ENCODE measurements at places on chromosomes 7 and 10. TPM values are rescaled to one million over a fixed set of nuclear protein-coding genes. Genes with fewer than 3 reads are reported as not detected.

- DNase-seq = no peak
- H3K27ac ChIP-seq = no peak within 1 kb of the TSS
- no peak within 1 kb of the TSS for H3K4me3 ChIP-seq
- H3K27me3 ChIP-seq = no peaks in the 10 kb centered on the region
- no peaks in the 10 kb centered on the region for H3K36me3 ChIP-seq
- H3K4me1 ChIP-seq = no peaks in the 10 kb centered on the region
Observed at GRCh38 chr10:121988361-121989324, at the start of gene TACC2. TSS of gene TACC2 (plus strand) at chr10:121989163. CDS start at chr10:122021982, 32,819 bp downstream.

DNA sequence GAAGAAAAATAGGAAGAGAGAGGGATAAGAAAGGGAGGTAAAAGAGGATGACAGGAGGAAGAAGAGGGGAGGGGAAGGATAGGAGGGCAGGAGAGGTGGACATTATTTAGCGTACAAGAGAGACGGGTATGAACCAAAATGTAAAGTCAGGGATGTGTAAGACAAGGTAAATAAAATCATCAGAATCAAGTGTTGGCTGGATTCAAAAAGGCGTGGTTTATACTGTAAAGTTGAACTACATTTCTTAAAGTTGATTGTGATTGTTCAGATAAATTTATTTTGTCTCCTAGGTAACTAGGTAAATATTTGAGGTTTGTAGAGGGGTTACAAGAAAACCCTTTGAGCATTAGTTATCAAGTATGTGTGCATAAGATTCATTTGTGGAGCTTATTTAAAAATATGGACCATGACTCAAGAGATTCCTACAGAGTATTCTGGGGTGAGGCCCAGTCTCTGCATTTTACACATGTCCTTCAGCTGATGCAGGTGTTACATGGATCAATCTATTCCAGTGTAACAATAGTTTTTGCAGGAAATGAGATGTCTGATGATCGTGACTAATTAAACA is 512.1 kb upstream of the MBL2 start:
- H3K4me1 ChIP-seq = no peaks in the 10 kb centered on the region
- no peak overlapping the region for H3K27ac ChIP-seq
- H3K27me3 ChIP-seq = no peaks in the 10 kb centered on the region
- H3K4me3 ChIP-seq = no peak overlapping the region

DNA sequence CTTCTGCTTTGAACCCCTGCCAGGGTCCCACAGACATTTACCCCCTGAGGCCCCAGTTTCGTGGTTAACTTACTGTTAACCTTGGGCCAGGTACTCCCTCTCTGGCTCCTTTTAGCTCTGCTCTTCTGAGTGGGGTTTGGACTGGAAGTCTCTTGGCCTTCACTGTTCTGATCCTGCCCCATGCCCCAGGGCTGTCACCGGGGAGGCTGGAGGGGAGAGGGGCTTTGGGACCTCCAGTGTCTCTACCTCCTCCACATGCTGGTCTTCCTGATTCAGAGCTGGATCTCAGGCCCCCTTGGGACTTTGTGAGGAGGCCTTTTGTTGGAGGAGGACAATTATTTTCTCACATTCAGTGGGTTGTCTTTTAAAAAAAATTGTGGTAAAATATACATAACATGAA is 12.7 kb upstream of the PALD1 start:
- peaks cover 2% of the 10 kb centered on the region for H3K4me1 ChIP-seq
- no peaks in the 10 kb centered on the region for H3K36me3 ChIP-seq
- no peak for DNase-seq
- H3K27ac ChIP-seq = no peak overlapping the region
- no peak overlapping the region for H3K4me3 ChIP-seq

GRCh38 chr7:105261689-105262088 is 127.0 kb downstream of the SRPK2 start:
- H3K4me3 ChIP-seq = no peak overlapping the region
- H3K4me1 ChIP-seq = peaks cover 3% of the 10 kb centered on the region
- no peak for DNase-seq
- no peaks in the 10 kb centered on the region for H3K36me3 ChIP-seq
- H3K27ac ChIP-seq = no peak overlapping the region

- no peaks in the 10 kb centered on the region for H3K36me3 ChIP-seq
- DNase-seq = no peak
- H3K27me3 ChIP-seq = no peaks in the 10 kb centered on the region
Observed at GRCh38 chr7:47734287-47734948, 152.5 kb upstream of the TNS3 start.

- H3K27ac ChIP-seq = peak overlapping the region; percentile 23
- DNase-seq = no peak
- H3K4me3 ChIP-seq = no peak overlapping the region
- no peaks in the 10 kb centered on the region for H3K4me1 ChIP-seq
- no peaks in the 10 kb centered on the region for H3K27me3 ChIP-seq
Observed at GRCh38 chr7:55405856-55406541, 40.9 kb downstream of the LANCL2 start.

- H3K27me3 ChIP-seq = no peaks in the 10 kb centered on the region
- no peak overlapping the region for H3K4me3 ChIP-seq
- DNase-seq = no peak
Observed at GRCh38 chr10:106082865-106083264, 1081.6 kb downstream of the SORCS1 start.

DNA sequence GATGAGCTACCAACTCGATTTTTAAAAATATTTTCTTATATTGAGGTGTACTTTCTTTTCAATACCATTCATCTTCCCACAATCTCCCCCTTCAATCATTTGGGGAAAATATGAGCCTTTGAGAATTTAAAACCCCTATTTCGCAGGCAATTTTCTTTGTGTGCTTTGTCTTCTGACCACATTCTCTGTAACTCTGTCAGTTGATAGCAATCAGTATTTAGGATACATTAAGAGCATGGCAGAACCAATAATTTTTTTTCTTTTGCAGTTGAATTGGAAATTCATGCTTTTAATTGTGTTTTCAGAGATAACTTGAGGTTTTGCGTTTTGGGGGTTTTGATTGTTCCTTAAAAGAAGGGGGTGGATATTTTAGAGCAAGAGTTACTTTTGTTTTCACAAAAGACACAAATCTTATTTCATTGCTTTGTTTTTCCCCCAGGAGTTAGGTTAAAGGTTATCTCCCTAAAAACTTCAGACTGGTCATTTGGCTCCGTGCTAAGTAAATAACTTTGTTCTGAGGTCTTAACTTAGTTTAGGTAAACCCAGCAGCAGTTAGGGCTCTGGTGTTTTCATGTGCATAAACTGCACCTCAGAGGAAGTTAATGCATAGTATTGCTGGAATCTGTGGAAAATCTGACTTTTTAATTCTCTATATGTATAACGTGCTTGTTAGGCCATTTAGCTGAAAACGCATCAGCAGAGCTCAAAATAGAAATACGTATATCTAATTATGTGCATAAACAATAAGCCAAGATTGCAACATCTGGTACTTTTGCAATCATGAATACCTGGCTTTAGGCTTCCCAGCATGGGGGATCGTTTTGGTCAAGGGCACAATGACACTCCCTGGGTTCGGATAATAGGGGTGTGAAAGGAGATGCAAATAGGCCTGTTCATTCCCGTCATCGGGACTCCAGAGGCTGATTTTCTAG is 676.4 kb upstream of the ANKRD30A start:
- no peak overlapping the region for H3K4me3 ChIP-seq
- H3K27me3 ChIP-seq = no peaks in the 10 kb centered on the region
- no peak overlapping the region for H3K27ac ChIP-seq
- peaks cover 5% of the 10 kb centered on the region for H3K4me1 ChIP-seq

- H3K36me3 ChIP-seq = no peaks in the 10 kb centered on the region
- peaks cover 1% of the 10 kb centered on the region for H3K4me1 ChIP-seq
- H3K27ac ChIP-seq = no peak overlapping the region
Observed at GRCh38 chr10:114096864-114097263, 53.2 kb downstream of the ADRB1 start.

DNA sequence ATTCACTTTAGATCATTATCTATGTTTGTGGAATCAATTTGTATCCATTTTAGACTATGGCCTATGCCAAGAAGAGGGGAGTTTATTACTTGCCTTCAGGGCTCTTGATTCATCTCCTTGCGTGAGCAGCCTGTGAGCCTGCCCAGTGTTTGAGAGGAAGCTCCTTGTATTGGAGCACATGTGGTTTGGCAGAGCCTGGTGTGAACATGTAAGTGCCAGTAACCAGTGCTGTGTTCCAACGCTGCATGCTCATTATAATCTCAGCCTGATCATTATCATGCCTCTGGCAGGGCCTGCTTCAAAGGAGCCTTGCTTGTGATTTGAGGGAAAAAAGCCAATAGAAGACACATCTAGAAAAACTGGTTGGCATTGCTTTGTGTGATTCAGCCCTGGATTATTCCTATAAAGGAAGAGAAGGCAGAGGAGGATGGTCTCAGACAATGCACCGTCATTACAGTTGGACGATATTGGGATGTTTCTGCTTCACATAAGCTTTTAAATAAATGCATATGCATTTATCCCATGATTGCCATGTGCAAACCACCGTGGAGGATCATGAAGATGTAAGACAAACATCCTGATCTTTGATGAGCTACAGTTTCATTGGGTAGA is 203.4 kb upstream of the AHR start:
- H3K27me3 ChIP-seq = no peaks in the 10 kb centered on the region
- no peaks in the 10 kb centered on the region for H3K36me3 ChIP-seq
- no peak for DNase-seq
- H3K27ac ChIP-seq = no peak overlapping the region
- peaks cover 4% of the 10 kb centered on the region for H3K4me1 ChIP-seq
- no peak overlapping the region for H3K4me3 ChIP-seq

DNA sequence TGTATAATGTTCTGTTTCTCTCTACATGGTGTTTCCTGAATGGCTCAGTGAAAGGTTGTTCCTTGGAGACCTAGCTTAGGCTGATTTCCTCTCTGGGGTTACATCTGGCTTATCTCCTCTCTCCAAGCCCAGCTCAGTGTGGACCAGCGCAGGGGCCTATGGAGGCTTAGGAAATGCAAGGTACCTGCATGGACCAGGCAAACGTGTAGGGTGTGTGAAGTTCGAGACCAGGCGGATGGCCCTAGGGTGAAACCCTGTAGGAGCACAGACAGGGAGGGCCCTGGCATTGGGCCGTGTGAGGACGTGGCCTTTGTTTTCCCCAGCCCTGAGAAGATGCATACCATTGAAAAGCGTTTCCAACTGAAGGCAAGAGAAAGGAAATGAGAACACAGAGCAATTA is 59.0 kb downstream of the DOCK1 start:
- H3K27ac ChIP-seq = no peak overlapping the region
- H3K4me3 ChIP-seq = no peak overlapping the region
- no peak for DNase-seq
- H3K27me3 ChIP-seq = no peaks in the 10 kb centered on the region
- H3K4me1 ChIP-seq = peaks cover 3% of the 10 kb centered on the region
- no peaks in the 10 kb centered on the region for H3K36me3 ChIP-seq

DNA sequence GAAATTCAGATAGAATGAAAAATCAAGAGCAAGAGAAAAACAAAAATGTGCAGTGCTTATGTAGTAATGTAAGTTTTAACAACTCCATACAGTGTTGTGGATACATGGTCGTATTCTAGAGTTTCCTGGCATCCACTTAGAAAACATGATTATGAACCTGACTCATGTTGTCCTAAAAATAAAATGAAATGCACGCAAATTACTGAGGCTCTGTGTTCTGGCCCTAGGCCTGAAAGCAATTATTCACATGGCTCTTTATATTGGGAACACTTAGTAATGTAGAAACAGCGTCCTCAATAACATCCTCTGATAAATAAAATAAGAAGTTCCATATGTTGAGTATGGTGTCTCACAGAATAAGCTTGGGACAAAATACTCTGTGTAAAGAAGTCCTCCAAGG is 200.2 kb upstream of the SEMA3E start:
- no peak for DNase-seq
- H3K27me3 ChIP-seq = no peaks in the 10 kb centered on the region
- H3K4me1 ChIP-seq = peaks cover 1% of the 10 kb centered on the region
- no peak overlapping the region for H3K27ac ChIP-seq

DNA sequence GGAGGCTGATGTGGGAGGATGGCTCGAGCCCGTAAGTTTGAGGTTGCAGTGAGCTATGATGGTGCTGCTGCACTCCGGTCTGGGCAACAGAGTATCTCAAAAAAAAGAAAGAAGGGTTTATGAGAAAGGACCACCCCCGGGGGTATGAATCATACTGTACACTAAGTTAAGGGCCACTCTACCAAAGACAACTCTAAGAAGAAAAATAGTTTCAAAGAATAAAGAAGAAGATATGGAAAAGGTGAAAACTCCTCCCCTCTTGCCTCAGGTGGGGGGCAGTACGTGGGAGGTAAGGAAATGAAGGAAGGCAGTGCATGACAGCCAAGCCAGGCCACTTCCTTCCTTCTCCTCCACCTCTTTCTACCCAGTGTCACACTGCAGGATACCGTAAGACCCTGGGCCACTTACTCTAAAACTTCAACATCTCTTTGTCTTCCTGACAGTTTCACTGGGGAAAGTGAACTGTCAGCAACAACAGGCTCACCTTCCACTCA is 61.3 kb downstream of the PIP4K2A start:
- DNase-seq = no peak
- no peaks in the 10 kb centered on the region for H3K27me3 ChIP-seq
- no peak overlapping the region for H3K27ac ChIP-seq
- H3K4me1 ChIP-seq = peaks cover 4% of the 10 kb centered on the region

DNA sequence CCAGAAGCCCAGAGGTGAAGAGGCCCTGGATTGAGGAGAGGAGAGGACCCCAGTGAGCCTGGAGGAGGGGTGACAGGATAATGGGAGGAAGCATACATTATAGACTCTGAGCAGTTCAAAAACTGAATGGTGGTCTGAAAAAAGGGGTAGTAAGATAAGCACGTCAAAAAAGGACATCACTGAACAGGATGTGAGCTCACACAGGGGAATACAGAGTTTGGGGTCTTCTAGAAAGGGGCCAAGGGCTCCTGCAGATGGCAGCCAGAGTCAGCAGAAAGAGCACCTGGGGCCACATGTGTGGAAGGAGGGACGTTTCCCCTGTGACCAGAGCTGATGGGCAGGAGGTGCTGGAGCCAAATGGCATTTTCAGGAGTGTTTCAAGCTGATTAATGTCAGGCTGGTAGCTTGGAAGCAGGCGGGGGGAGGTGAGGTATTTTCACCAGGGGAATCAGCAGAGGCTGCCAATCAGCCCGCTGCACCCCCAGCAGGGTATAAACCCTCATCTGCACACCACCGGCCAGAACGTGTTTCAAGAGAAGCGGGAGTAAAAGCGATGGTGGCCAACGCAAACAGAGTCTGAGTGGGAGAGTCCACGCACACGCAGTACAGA is 85.8 kb downstream of the TNS3 start:
- no peak for DNase-seq
- no peaks in the 10 kb centered on the region for H3K36me3 ChIP-seq
- H3K27ac ChIP-seq = no peak overlapping the region
- H3K27me3 ChIP-seq = no peaks in the 10 kb centered on the region
- no peak overlapping the region for H3K4me3 ChIP-seq

ANKRD7 gene
- 2.3 TPM for total RNA-seq

CCDC172 gene
- total RNA-seq = not detected

MICU1 gene
- total RNA-seq = 38.1 TPM

SPDYE11 gene
- total RNA-seq = not detected

NPTX2 gene
- total RNA-seq = 7.3 TPM

MGMT gene
- total RNA-seq = 29.3 TPM

AS3MT gene
- 3.0 TPM for total RNA-seq

CTAGE4 gene
- total RNA-seq = 2.4 TPM

HOXA11 gene
- not detected for total RNA-seq

SNX10 gene
- total RNA-seq = 4.4 TPM

CYP26A1 gene
- 0.22 TPM for total RNA-seq

MALRD1 gene
- total RNA-seq = 12.1 TPM
